CD14-positive monocyte (primary cell): ENCODE measurements at places on chromosomes 1 and 21. TPM values are rescaled to one million over a fixed set of nuclear protein-coding genes. Genes with fewer than 3 reads are reported as not detected.

The COL24A1 gene
- polyA plus RNA-seq, result 0.13 TPM

The CELA2A gene
- not detected in 2 replicates for polyA plus RNA-seq

The BLACAT1 gene
- polyA plus RNA-seq, result not detected

The GPX7 gene
- polyA plus RNA-seq, result 2.9 TPM

The CR1 gene
- polyA plus RNA-seq, result 17.0 and 30.8 TPM in 2 replicates

The FYB2 gene
- not detected for polyA plus RNA-seq

The ALPL gene
- not detected for polyA plus RNA-seq

The KISS1 gene
- not detected for polyA plus RNA-seq

The TLR5 gene
- polyA plus RNA-seq, result 58.0 TPM

The RCOR3 gene
- polyA plus RNA-seq, result 14.5 TPM

The ICOSLG gene
- polyA plus RNA-seq, result 1.3 TPM

The DAB1 gene
- not detected for polyA plus RNA-seq

The SPATA21 gene
- not detected for polyA plus RNA-seq

The FMN2 gene
- not detected in 2 replicates for polyA plus RNA-seq

The DPT gene
- not detected for polyA plus RNA-seq

DNA sequence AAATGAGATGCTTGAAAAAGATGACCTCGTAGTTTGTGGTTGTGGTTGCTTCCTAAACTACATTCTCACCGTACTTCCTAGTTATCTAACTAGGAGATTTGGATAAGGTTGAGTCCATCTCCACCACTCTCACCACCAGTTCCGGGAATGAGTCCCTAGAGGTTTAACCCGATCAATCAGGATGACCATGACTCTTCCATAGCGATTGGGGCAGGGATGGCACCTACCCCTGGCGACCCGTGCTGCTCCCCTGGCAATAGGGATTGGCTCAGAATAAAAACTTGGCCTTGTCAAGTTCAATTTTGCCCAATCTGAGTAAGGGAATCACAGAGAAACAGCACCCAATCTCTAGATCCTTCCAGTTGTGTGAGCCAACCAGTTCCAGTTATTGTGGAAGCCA, 2.7 kb upstream of the MIS18A start:
- no peak for DNase-seq

DNA sequence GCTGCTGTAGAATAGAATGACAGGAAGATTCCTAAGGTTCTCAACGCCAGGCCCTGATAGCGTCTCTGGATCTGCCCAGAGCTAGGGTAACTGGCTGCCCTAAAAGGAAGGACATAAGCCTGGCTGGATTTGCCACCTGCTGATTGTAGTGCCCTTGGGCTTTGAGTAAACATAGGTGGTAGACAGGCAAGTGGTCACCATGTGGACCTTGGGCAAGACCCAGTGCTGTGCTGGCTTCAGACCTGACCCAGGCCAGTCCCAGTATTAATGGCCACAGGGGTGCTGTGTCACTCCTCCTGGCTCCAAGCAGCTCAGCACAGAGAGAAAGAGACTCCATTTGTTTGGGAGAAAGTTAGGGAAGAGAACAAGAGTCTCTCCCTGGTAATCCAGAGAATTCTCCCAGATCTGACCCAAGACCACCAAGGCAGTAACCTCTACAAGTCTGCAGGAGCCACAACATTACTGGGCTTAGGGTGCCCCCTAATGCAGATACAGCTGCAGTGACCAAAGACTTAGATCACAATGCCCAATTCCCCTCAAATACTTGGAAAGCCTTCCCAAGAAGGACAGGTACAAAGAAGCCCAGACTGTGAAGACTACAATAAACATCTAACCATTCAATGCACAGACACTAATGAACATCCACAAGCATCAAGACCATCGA, 44.5 kb downstream of the PHTF1 start:
- no peak for DNase-seq

DNA sequence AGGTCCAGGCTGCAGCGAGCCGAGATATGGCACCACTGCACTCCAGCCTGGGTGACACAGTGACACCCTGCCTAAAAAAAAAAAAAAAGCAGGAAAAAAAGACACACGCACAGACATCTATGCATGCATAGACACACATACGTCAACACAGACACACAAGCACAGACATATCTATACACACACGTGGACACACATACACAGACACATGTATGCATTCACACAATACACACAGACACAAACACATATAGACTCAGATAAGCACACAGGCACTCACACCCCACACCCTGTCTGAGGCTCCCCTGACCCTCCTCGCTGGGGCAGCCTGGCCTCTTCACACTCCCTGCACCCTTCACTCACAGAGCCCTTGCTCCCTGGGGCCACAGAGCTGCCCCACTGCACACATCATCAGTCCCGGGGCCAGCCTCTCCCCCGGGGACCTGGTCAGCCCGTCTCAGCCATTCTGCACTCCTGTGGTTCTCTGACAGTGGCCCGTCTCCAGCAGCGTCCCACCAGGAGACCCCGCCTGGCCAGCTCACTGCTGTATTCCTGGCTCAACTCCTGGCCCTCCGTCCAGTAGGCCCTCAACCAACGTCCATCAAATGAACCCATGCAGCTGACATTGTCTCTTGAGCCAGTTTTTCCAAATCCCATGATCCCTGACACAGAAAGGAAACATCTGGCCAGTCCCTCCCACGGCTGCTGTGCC, 4.6 kb upstream of the PRKCZ start:
- DNase-seq, result no peak

- DNase-seq, result no peak
Observed at GRCh38 chr1:34266127-34266951, 89.6 kb downstream of the C1orf94 start.

GRCh38 chr1:31222176-31222575, 17.5 kb downstream of the NKAIN1 start:
- DNase-seq, result no peak

GRCh38 chr1:203169770-203170520, 5.7 kb downstream of the MYBPH start:
- DNase-seq, result no peak

- no peak for DNase-seq
Observed at GRCh38 chr1:15757016-15757543, 1.5 kb upstream of the FBLIM1 start.

GRCh38 chr1:62077821-62078220, 116.8 kb upstream of the L1TD1 start:
- no peak for DNase-seq

GRCh38 chr1:180144659-180145357, 9.9 kb upstream of the QSOX1 start:
- DNase-seq, result no peak

DNA sequence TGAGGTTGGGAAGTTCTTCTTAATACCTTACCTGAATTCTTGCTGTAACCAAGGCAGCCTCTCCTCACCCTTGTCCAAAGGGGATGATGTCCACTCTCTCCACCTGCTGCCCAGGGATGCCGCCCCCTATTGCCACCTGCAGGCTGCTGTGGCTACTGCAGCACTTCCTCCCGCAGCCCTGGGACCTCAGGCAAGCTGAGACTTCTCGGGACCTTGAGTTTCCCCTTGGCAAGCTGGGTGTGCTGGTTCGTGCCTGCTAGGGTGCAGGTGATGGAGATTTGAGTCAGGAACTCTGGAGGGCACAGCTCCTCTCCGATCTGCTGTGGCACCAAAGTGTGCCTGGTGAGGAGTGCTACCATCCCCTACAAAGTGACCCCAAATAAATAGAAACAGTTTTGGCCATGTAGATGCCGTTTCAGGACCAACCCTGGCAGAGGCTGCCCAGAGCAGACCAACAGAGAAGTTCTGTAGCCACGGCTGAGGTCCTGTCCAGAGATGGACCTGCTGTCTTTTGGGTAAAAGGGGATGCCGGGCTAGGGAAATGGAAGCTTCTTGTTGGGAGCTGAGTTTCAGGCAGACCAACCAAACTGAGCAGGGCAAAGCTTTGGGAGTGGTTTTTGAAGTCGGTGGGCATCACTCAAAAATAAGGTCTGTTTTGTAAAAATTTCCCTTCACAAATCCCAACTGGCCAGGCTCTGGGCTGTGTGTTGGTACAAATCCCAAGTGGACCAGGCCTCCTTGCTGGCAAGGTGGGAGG, 31.7 kb downstream of the RUNX3 start:
- DNase-seq, result peak; percentile 53

GRCh38 chr1:203663294-203663693, 36.7 kb downstream of the ATP2B4 start:
- DNase-seq, result no peak

DNA sequence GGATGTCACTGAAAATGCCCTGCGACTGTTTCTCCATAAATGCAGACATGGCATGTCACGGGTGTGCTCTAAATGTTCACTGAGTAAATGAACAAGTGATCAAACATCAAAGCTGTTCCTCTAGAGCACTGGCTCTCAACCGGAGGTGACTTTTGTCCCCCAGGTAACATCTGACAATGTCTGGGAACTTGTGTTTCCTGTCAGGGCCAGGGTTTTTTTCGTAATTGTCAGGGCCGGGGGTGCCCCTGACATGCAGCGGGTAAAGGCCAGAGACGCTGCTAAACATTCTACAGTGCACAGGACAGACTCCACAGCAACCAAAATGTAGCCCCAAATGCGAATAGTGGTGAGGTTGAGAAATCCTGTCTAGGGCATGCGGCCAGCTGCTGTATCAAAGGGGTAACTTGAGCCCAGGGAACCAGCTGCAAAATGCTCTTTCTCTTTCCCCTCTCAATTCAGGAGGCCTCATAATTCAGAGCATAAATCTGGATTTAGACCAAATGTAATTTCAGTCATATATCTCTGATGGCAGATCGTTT, 2.0 kb downstream of the ALDH4A1 start:
- DNase-seq, result no peak

DNA sequence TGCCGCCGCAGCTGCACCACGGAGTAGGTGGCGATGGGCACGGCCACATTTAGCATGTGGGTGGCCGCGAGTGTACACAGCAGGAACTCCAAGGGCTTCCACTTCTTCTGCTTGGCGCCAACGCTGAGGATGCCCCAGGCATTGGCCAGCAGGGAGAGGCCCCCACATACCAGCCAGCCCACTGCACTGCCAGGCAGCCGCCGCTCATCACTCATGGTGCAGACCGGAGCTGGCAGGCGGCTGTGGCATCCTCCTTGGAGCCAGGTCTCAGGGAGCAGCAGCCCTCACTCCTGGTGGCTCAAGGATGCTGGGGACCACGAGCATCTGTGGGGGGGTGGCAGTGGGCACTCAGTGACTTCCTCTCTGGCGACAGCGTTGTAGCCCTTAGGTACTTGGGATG, 6.2 kb downstream of the GPR153 start:
- DNase-seq, result no peak

- no peak for DNase-seq
Observed at GRCh38 chr1:31488528-31488927, 75.5 kb downstream of the SERINC2 start.

GRCh38 chr21:34280959-34281358, 82.8 kb upstream of the KCNE2 start:
- DNase-seq, result no peak

DNA sequence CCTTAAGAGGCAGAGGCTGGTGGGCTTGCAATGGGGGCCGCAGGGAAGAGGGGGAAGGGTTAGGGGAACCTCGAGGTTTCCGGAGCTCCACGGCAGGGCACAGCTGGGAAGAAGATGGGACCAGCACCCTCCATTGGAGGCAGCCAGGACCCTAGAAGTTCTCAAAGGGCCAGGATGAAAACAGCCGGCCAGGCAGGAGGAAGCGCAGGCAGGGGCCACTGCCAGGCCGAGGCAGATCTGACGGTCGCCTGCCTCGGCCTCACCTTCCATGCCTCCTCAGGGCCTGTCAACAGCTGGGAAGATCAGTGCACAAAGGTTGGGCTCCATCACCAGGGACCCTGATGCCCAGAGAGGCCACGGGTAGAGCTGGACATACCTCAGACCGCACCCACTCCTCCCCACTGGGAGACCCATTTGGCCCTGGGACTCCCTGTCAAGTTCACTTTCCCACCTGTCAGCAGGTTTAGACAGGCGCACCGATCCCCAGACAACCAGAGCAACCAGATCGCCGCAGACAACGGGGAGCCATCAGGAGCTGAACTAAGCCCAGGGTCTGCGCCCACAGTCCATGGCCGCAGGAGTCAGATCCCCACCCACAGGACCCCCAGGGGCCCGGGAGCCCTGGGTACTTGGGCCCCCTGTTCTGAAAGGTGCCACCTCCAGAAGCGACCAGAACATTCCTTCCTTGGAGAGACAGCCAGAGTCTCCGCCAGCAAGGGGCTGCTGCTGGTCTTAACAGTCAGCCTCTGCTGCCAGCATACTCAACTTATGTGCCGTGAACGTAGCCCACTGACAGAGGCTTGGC, 2.2 kb downstream of the SLC19A1 start:
- no peak for DNase-seq

- no peak for DNase-seq
Observed at GRCh38 chr1:60118085-60118484, 44.5 kb upstream of the C1orf87 start.

- no peak for DNase-seq
Observed at GRCh38 chr1:41239988-41240610, 2.0 kb downstream of the SCMH1 start.

DNA sequence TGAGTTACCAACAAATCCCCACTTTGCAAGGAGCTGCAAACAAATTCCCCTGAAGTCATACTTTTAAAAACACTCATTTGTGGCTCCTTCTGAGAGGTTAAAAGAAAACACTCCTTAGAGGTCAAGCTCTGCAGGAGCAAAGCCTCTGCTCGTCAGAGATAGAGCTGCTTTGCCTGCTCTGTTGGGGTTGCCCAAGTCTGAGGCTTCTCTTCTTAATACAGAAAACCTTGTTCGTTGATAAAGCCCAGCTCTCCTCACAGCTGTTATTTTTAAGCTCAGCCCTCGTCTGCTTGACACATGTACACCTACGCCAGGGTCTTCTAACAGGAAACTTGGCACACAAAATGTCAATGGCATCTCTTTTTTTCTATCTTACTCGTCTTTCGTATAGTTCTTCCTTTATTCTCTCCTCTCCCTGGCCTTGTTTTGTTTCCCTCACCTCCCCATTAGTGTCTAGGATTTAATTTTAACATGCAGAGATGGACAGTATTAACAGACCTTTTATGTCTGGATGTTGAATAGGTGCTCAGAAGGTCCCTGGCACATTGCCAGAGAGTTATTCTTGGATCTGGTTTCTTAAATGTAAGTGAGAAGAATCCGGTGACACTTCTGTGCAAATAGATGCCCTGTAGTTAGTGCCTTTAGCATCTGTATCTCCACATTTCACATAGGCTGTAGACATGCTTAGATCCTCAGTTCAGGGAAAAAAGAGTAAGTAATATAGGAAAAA, 86.0 kb downstream of the LRRC53 start:
- no peak for DNase-seq

- no peak for DNase-seq
Observed at GRCh38 chr1:55580845-55581332, 365.7 kb upstream of the USP24 start.

- DNase-seq, result no peak
Observed at GRCh38 chr1:71298633-71299032, 217.8 kb upstream of the ZRANB2 start.

DNA sequence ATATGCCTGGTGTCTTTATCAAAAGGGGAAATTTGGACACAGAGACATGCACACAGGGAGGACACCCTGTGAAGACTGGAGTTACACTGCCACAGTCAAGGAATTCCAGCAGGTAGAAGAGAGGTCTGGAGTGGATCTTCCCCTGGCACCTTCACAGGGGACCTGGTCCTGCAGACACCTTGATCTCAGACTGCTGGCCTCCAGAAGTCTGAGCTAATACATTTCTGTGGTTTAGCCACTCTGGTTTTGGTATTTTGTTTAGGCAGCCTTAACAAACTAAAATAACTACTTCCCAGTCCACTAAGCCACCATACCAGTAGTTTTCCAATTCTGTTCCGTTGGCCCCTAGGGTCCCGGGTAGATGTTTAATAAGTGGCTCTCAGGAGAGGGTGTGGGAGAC, 164.7 kb downstream of the SETD4 start:
- DNase-seq, result no peak

GRCh38 chr21:33261635-33262034, 4.5 kb upstream of the IL10RB start:
- DNase-seq, result peak; percentile 53

GRCh38 chr1:168671782-168672181, 57.2 kb downstream of the DPT start:
- no peak for DNase-seq

- DNase-seq, result peak; percentile 12
Observed at GRCh38 chr1:244460197-244460596, 876 bp upstream of the CATSPERE start.
